ENCODE measurements at places on chromosomes 1 and 21.

DNA sequence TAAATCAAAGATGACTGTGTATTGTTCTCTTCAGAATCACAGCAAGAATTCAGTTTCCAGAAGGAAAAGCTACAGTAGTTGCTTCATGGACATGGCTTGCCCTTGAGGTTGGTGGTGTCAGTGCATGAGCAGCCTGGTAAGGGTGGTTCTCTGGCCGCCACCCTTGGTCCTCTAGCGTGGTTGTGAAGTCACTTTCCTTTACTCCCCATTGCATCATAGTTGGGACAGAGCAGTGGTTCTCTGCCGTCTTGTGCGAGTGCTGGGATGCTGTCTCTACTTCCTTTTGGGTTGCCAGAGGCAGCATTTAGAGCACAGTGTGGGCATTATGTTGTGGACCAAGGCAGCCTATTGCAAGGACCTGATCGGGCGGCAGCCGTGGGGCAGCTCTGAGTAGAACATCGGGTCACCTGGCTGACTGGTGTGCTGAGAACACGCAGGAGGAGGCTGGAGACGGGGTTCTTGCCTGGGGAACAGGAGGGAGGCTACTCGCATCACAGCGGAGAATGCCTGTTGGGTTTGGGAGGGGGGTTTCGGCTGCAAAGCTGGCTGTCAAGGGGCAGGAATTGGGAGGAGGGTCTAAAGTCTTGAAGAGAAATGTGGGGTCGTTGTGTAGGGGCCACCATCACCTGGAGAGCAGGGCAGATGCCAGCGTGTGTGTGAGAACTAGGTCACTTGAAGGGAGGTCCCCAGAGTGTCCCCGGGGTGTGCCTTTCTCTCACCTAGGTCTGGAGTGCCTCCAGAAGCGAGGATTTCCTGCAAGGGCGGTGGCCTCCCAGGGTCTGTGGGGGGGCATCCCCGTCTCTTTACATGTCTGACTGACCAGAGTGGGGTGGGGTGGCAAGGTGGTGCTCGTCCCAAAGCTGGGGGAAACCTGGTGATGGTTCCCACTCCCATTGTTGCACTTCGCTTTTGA is 6.3 kb downstream of the ARF1 start:
- no peak for DNase-seq

DNA sequence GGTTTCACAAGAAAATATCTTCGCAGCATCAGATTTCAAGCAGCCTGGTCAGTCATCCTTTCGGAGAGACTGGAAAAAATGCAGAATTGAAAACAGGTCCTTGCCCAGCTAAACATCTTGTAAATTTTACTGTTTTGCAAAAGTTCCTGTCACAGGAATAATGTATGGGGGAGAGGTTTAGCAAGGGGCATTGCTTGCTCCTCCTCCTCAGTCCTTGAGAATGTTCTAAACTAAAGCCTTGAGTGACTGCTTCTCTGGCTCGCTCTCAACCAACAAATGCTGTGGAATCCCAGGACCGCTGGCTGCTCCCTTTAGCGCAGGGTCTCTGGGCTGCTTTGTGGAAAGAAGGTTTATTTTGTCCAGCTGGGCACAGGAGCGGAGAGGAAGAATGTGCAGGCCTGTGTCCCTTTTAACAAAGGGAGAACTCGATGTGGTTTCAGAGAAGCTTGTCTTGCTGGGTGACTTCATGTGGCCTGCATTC is 33.6 kb upstream of the FHAD1 start:
- no peak for DNase-seq

- no peak for DNase-seq
Observed at GRCh38 chr1:49397086-49397485, 620.4 kb upstream of the BEND5 start.

- no peak for DNase-seq
Observed at GRCh38 chr1:58580186-58580585, 3.1 kb upstream of the TACSTD2 start.

GRCh38 chr1:234240680-234241079 is 132.6 kb upstream of the COA6 start:
- DNase-seq: no peak

GRCh38 chr1:109880971-109881894 is 29.4 kb upstream of the CSF1 start:
- no peak for DNase-seq

DNA sequence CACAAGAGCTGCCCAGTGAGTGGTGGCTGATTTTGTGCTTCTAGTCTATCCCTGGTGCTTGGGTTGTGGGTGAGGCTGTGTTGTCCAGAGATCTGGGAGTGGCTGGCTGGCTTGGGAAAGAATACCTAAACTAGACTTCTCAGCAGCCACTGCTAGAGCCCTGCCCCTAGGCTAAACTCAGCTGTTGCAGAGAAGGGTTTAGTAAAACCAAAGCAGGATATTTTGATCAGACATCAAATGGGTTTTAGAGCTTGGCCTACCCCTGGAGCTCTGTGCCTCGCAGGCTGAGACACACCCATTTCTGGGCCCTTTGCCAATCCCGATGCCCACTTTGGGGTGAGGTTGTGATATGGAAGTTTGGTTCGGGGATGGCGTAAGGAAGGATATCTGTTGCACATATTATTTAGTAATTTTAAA is 88.5 kb downstream of the UCK2 start:
- DNase-seq: no peak

DNA sequence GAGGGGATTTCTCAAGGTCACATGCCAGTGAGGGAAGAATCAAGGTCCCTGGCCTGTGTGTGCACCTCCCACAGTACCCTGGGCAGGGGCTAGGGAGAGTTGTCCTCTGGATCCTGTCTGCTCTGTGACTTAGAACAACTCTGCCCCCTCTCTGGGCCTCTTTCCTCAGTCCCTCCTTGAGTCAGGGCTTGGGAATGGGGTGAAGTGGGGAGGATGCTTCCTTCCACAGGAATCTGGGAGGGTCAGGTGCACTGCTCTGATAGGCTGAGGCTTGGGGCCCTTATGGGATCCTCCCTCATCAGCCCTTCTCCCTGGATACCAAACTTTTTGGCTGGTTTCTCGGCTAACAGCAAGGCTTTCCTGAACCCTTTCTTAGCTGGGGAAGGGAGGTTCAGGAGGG is 2.5 kb downstream of the TRNP1 start:
- DNase-seq: no peak

DNA sequence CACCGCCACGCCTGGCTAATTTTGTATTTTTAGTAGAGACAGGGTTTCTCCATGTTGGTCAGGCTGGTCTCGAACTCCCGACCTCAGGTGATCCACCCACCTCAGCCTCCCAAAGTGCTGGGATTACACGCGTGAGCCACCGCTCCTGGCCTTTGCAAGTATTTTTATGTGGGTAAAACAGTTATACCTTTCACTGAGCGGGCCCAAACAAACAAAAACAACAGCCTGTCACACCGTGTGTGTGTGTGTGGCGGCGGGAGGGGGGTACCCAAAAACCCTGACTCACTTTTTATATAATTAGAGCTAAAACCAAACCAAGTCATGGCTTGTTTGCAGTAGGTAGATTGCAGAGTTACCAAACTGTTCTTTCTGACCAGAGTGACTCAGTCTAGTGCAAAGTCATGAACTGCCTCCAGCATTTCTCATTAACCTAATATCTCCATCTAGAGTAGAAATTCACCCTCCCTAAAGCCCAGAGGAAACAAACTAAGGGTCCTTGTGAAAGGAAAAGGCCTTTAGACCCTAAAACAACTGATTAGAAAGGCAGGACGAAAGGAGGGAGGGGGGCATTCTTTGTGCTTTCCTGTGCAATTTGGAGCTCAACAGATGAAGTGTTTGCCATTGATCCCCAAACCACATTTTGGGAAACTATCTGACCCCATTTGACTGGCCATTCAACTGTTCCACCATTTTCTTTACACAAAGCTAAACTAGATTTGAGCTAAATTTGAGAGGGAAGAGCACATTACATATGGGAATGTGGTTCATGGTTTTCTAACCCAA is 181.0 kb downstream of the DHRS3 start:
- DNase-seq: no peak

GRCh38 chr1:25356848-25357247 is 18.7 kb downstream of the TMEM50A start:
- no peak for DNase-seq

DNA sequence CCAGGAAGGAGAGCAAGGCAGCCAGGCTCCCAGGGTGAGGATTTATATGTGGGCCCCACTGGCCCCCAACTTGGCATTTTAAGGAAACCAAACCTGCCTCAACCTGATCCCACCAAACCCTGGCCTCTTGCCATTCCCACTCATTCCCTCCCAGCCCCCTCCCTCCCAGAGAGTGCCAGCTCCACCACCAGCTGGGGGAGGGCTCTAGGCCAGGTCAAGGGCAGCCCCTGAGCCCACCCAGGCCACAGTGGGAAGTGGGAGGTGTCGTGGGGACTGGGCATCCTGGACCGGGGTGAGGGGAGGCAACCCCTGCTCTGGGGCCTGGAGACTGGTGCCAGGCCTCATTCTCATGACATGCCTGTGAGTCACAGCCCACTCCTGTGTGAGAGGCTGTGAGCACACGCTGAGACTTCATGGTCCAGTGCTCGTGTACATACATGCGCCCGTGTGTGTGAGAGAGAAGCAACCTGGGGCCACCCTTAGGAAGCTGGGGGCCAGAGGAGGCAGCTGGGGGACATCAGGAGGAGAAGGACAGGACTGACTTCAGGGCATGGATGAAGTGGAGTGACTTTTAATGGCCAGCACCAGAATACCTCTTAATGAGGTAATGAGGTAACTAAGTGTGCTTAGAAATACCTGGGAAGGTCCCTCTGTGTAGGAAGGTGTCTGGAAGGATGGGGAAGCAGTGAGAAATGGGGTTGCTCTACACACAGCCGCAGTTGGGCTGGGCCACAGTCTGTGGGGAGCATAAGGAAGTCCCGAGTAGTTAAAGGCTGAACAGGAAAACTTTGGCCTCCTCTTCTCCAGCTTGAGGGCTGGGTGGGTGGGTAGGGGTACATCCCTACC is at the start of gene S100A2:
Gene S100A2, minus strand, starts transcription at position 316 of the 846 bp plus-strand sequence. CDS start 1,967 bp downstream, outside the sequence.
- no peak for DNase-seq

- DNase-seq: no peak
Observed at GRCh38 chr1:195851804-195852203, 756.4 kb downstream of the KCNT2 start.

GRCh38 chr21:42835611-42836401 is 43.5 kb downstream of the WDR4 start:
- no peak for DNase-seq

- DNase-seq: no peak
Observed at GRCh38 chr21:32538147-32538792, 47.1 kb downstream of the TCP10L start.

DNA sequence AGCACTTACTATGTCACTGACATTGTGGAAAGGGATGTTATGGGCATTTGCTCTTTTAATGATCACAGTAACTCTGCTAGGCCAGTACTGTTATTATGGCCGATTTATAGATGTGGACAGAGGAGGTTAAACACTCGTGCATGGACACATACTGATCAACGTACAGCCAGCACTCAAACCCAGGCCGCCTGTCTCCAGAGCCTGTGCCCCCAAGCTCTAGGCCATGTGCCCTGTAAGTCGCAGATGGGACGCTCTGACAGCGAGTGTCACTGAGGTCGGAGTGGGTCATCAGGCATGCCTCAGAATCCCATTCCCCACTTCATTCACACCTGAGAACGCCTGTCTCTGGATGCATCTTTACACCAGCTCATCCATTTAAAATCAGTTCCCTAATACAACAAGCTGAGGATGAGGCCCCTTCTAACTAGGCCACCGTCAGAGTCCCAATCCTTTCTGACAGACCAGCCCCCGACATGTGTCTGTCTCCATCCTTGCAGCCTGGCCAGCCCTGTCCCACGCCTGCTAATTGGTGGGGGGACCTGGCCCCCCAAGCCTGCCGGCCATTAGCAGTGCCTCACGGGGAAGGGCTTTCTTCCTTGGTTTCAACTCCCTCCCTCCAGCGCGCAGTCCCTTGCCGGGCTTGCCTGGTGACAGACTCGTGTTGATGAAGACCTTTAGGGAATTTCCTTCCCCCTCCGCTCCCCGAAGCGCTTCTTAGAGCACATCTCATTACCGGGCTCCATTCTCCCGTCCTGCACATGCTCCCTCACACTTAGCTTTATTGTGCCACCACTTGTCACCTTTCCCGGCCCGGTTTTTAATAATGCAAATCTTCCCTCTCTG is 436.8 kb downstream of the KIF26B start:
- DNase-seq: no peak

DNA sequence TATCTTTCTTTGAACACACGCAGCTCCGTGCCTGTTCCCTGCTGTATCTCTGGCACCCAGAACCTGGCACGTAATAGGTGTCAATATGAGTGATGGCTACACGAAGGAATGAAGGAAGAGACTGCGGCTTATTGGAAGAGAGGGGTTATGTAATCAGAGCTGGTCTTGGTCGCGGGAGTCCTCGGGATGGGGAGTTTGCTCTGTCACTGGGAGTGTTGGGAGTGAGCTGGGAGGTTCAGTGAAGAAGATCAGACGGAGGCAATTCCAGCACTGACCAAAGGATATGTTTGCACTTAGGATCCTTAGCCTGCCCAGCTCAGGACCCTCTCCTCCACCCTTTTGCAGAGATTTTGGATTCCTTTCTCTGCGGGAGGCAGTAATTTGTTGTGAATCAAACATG is 709.1 kb downstream of the PTPRU start:
- no peak for DNase-seq

DNA sequence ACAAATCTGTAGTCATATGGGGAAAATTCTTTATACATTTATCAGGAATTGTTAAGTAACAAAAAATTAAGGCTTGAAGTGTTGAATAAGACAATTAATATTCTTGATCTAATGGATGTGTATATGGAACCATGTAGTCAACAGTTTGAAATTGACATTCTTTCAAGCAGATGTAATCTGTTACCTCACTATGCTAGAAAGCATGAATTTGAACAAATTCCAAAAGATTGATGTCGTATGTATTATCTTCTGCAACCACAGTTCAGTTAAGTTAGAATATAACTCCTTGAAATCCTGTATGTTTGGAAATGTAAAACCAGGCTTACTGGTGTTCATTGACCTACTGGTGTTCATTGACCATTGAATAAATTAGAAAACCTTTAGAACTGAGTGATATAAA is 16.1 kb downstream of the CCDC18 start:
- no peak for DNase-seq

- DNase-seq: no peak
Observed at GRCh38 chr21:35603494-35603893, 456.8 kb downstream of the SETD4 start.

DNA sequence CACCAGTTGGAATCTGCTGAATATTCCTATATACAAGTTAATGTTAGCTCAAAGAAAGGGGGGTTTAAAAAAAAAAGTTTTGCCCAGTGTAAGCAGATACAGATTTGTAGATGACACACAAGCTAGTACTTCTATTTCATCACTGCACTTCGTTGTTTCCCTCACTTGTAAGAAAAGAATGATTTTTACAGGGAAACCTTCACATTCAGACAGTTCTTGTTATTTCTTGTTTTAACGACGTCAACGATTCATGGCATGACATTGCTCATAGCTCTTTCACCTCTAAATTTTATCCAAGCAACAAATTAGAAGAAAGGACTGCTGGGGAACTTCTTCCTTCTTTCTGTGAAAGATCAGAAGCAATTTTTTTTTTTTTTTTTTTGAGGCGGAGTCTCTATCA is 25.7 kb upstream of the C1orf105 start:
- no peak for DNase-seq
